Activated CD8-positive, alpha-beta T cell treated with anti-CD3 and anti-CD28 coated beads, Interleukin-2, amount 10 ng/mL, durations not matched to agents 7 days and 5 days (primary cell): ENCODE measurements at places on chromosomes 5 and 9.

DNA sequence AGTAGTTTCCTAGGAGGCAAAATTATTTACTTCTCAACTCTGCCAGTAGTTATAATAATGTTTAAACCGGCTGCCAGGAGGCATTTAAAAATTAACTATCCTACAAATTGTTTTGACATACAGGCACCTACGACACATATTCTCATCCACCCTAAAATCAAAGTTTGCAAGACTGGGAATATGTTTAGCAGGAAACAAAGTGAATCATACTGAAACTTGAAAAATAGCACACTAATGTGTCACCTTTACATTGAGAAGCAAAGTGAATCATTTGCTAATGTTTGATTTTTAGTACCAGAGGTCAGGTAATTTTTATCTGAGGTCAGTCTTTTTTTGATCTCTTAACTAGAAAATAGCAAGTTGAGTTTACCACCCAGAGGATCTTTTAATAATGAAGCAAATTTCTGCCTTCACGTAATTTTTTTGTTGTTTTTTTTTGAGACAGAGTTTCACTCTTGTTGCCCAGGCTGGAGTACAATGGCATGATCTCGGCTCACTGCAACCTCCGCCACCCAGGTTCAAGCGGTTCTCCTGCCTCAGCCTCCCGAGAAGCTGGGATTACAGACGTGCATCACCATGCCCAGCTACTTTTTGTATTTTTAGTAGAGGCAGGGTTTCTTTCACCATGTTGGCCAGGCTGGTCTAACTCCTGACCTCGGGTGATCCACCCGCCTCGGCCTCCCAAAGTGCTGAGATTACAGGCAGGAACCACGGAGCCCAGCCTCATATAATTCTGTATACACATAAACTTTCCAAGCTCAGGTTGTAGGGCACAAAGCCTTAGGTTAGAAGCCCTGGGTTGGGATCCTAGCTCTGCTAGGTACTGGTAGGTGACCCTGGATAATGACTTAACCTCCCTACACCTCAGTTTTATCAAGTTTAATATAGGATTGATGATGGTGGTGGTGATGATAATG is 124.3 kb downstream of the UGCG start:
- DNase-seq, result no peak

DNA sequence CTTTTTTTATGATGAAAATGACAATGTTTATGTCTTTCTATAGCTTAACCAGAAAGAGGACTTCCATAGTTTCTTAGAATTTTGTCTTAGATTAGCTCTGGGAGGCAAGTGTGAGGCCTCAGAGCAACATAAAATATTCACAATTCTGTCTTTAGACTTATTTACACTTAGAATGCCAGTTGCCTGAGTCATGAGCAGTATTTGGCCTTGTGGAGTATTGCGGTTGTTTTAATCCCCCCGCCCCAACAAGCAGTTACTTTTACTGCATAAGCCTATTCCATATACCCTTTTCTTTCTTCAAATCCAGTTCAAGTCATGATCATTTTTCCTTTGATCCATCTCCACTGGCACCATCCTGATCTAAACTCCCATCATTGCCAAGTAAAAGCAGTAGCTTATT is 198.0 kb upstream of the EGFLAM start:
- no peak for DNase-seq

DNA sequence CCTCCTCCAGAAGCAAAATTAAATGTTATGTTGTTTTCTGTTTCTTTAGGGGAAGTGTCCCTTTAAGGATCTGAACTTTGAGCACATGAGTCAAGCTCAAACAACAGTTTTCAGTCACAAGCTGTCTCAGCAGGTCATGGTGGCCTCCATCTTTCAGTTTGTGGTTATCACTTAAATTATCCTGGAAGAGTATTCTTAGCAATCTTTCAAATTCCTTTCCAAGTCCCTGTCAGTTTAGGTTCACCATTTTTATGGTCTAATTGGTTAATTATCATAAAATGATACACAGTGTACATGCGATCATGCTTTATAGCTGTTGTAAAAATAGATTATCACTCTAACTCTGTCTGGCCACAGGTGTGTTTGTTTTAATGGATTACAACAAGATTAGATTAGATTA is 43.1 kb upstream of the SELENOP start:
- no peak for DNase-seq

- no peak for DNase-seq
These were observed 18.1 kb downstream of the COL5A1 start for GRCh38 chr9:134659688-134660131.

- peak; percentile 22 for DNase-seq
These were observed 181.1 kb upstream of the SPEF2 start for GRCh38 chr5:35436400-35437057.

- DNase-seq, result no peak
These were observed 1216.2 kb downstream of the MAT2B start for GRCh38 chr5:164721656-164722055.

DNA sequence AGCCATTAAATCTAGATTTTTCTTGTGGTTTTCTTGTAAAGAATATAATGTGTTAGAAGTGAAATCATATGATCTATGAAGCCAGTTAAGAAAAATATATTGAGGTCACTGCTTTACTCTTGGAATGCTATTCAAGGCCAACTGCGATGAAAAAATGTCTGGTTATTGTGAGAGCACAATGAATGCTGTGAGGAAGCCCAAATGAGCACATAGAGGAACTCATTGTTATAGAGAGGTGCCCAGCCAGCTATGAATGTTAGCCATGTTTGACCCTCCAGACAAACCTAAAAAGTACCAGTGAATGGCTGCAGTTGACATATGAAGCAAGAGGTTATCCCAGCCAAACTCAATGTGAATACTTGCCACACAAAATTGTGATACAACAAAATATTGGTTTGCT is 359.8 kb upstream of the FAM174A start:
- no peak for DNase-seq

DNA sequence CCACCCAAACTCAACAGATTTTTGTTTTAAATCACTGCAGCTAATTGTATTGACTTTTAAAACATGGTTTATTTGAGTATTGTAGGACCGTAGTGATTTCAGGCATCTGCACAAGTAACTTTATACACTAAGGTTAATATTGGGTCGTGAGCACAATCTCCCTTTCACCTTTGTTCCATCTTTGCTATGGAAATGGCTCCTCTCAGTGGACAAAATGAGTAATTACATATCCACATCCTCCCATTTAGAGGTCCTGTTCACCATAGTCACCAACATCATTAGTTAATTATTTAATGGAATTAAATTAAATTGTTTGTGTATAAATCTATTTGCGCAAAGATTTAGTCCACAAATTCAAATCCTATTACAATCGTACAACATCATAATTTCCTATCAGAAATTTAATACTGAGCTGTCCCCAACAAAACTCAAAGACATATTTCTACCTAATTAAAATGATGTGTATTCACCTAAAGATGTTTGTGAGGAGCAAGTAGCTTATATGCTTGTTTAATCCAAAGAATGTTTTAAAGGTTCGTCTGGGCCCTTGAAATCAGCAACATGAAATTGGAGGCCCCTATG is 173.0 kb upstream of the DAPK1 start:
- DNase-seq, result no peak

DNA sequence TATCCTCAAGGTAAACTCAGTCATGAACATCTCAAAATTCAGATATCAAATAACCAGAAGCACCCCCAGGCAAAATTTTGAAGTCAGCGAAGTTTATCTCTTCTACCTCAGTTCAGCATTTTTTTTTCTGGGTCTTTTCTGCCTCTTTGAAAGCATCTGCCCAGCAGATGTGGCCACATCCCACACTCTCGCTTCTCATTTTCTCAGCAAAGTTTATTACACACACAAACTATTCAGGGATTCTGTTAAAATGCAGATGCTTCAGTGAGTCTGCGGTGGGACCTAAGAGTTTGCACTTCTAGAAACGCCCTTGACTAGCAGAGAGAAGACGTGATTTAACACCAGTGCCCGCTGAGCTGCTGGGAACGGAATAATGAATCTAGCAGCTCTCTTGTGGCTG is 19.3 kb downstream of the RASEF start:
- no peak for DNase-seq

DNA sequence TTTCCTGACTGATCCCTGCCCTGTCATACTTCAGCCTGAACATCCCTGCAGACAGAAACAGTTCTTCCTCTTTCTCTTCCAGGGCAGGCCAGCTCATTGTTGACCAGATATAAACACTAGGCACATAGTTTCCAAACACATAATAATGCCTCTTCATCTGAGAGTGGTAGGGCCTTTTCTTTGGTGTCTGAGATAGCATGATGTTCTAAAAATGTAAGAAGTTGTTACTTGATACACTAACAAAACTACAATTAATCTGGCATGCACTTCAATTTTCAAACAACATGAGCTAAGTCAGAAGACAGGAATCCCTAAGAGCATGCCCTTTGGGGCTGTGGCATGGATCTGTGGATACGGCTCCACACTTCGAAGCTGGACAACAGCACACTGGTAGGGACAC is 246.6 kb downstream of the SPOCK1 start:
- DNase-seq, result no peak

DNA sequence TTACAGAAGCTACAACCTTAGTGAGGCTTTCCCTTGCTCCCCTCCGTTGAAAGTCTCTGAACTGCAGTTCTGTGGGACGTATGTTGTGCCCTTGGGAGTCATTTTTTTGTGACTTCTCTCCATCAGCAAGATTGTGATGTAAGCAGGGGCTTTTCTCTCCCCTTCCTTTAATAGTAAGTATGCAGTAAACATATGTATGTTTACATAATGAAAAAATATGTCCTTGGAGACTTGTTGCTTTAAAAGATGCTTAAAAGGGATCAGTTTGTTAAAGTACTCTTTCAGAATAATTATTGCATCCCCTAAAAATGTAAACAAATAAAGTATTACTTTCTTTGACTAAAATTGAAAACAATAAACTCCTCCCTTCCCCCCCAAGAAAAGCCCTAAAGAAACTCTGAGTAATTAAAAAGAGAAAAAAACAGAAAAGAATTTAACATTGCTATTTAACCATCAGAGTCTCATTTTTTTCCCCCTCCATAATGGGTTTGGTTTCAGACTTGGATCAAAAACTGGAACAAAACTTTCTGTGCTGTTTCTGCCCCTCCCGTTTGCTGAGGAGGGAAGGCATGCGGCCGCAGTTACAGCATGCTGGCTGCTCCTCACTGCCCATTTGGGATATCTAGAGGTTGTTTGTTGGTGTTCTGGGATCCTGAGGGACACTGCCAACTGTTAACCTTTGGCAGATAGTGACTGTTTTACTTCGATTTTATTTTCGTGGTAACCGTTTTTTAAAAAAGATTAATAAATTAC is 40.2 kb downstream of the TRIO start:
- DNase-seq, result no peak

DNA sequence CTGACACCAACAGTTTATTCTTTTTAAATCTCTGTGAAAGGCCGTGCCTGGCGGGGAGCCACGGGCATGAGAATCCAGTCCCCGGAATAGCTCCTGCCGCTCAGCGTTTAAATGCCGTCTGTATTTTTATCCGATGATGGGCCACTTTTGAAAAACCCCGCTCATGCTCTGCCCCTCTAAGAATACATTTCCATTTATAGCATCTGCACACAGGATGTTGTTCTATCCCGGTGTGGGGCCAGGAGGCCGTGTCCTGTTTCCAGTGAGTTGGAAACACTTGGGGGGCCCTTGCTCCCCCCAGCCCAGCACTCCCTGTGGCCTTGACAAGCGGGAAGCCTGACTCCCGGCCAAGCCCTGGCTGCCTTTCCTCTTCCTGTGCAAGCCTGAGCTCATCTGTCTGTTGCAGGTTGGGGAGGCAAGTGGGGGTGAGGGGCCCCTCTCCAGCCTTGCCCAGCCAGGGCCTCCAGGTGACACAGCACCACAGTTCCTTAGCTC is 39.0 kb downstream of the ERGIC1 start:
- DNase-seq, result no peak

DNA sequence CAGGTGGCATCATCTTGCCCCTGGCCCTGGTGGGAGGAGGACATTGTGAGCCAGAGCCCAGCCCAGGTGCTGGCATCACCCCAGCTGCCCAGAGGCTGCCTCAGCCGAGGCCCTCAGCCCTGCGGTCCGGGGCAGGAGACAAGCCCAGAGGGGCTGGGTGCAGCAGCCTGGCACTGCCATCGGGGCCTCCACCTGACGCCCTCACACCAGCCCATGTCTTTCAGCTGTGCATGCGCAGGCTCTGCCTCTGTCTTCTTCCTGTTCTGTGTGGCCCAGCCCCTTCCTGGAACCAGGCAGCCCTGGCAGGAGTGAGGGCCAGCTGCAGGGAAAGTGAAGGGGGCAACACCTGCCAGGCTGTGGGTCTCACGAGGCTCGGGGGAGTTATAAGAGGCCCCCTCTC is 4.8 kb upstream of the CEL start:
- DNase-seq, result peak; percentile 53

DNA sequence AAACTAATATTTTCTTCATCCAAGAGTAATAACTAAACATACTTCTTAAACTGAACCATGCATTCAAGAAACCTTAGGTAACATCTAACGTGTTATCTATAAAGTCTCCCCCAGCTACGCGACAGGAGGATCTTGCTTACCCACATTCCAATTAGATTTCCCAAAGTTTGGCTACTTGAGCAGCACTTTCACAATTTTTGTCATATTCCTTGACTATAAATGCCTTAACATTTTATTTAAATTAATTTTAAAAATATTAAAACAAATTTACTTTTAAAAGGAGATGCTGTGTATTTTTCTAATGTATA is 25.3 kb upstream of the IFNE start:
- no peak for DNase-seq

DNA sequence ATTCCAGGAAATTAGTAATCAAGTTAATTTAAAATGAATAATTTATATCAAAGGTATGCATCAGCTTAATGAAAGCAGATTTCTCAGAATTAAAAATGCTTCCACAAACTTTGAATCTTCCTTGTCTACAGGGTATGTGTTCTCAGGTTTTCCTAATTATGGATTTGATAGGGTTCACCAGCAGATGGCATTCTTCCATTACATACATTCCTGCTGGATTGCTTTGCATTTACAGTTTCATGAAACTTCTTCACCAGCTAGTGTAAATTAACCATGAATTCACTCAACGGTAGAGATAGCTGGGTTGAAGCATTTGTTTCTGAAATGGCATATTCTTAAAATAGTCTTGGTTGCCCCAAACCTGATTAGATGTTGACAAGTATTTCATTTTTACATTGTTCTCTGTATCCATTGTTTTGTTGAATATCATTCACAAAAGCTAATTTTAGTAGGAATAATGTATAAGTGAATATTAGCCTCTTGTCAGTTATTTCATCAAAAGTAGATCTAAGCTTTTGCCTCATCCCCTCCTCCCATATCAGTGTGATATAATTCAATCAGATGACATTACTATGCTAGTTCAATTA is 68.7 kb upstream of the WDR41 start:
- DNase-seq, result no peak

- DNase-seq, result no peak
These were observed 81.1 kb upstream of the NR3C1 start for GRCh38 chr5:143484601-143485000.

- DNase-seq, result no peak
These were observed 7.7 kb downstream of the RALGDS start for GRCh38 chr9:133113163-133113948.

- DNase-seq, result no peak
These were observed 34.4 kb downstream of the FEM1C start for GRCh38 chr5:115510145-115510645.

GRCh38 chr9:19138084-19138483 is 10.8 kb upstream of the PLIN2 start:
- no peak for DNase-seq
